ENCODE measurements at places on chromosomes 2 and 18.

- no peak for DNase-seq
Observed at GRCh38 chr2:103132536-103133217, 370.8 kb downstream of the TMEM182 start.

GRCh38 chr2:177118636-177119035 lies 94.0 kb upstream of the HNRNPA3 start:
- DNase-seq: peak; percentile 12

DNA sequence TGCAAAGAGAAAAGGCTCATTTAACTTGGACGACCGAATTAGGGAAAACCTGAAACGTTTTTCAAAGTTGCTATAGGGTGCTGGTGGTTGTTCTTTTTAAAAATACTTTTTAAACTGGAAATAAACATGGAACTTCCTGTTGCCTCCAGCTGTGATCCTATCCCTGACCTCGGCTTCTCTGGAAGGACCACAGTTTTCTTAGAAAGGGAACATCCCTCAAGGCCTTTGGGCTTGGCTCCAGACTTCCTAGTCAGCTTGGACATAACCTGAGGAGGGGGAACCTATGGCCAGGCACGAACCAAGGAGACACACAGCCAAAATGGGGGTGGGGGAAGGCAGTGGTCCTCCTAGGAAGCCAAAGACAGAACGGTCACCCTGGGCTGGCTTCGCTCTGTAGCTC lies 57.7 kb downstream of the CENPO start:
- DNase-seq: no peak

DNA sequence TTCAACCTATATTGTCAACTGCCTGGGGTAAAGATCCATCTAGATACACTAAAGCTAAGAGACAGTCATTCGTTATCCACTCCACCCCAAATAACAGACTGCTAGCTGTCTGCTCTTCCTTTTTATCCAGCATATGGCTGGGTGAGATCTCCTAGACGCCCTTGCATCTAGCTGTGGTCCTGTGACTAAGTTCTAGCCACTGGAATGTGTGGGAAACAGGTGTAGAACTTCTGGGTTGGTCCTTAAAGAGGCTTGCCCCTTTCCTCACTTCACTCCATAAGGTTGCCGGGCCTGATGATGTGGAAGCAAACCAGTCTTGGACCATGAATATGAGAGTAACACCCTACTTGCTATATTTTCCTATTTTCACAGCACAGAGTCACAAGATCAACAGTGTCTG lies 3.2 kb downstream of the COA5 start:
- DNase-seq: no peak

DNA sequence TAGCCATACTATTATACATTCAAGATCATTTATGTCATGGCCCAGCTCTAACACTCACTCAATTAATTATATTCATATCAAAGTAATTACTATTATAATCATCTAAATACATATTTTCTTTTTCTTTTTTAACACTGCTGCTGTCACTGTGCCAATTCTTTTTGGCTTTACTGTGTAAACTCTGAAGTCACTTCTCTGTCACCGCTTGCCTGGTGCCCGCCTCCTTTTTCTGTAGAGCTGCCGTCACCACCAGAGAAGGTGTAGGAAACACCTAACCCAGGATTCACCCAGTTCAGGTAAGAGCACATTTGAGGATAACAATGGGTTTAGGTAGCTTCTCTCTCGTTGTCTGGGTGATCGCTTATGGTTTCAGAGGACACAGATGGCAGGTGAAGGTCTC lies 93.3 kb downstream of the AOX1 start:
- no peak for DNase-seq

- DNase-seq: no peak
Observed at GRCh38 chr2:172847188-172847587, 111.5 kb downstream of the RAPGEF4 start.

GRCh38 chr2:127754186-127754585 lies 52.9 kb downstream of the SFT2D3 start:
- DNase-seq: no peak

DNA sequence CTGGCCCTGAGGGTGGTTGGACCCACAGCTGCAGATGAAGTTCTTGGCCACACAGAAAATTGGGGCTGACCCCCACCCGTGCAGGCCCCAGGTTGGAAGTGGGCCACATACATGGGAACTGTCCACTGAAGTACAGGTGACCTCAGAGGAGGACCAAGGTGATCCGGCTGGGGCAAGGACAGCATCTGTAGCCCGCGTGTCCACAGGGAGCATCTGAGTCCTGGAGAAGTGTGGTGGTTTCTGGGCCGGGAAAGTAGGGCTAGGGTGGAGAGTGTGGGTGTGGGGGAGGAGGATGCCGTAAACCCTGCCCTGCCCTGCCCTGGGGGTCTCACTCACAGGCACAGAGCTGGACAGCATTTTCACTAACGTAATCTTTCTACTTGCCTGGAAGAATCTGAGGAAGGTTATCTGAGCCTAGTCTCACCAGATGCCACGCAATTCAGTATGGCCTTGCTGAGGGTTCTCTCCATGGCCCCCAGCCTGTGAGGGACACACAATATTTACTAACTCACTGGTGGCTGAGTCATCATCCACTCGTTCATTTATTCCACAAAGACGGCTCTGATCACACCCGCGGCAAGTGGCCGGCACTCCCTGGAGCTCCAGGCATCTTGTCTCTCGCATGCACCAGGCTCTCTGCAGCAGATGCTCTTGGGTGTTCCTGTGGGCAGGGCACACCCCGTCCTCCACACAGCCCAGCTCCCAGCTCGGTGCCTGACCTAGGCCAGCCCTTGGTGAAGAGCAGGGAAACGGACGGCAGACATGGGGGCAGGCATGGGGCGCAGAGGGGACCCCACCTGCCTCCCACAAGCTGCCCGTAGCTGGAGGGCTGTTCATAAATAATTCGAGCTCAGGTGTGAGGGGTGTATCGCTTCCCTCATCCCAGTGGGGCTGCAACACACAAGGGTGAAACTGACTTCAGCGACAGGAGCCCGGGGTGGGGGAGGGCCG lies 51.2 kb downstream of the INHBB start:
- DNase-seq: peak; percentile 37

DNA sequence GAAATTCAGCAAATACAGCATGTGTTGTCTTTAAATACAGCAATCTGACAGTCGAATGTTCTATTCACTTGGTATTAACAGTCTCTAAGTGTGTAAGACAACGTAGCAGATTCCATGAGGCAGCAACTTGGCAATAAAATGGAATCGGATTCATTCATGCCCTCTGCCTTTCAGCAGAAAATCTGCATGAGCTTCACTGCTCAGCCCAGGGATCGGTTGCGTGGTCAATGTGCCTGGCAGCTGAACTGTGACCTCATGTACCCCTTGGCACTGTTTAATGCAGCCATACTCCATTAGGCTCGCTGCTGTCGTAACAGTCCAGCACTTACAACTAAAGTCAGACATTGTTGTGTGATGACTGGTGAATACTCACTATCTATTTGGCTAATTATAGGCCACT lies 17.7 kb upstream of the RGPD4 start:
- DNase-seq: no peak

- no peak for DNase-seq
Observed at GRCh38 chr2:50118905-50119702, 912.8 kb downstream of the NRXN1 start.
